ENCODE measurements at places on chromosomes 11 and 22. TPM values are rescaled to one million over a fixed set of nuclear protein-coding genes. Genes with fewer than 3 reads are reported as not detected.
A peak's percentile ranks its signal among the peaks of the same experiment; 100 is the strongest.

- H3K36me3 ChIP-seq, result no peaks in the 10 kb centered on the region
- H3K4me1 ChIP-seq, result peaks cover 24% of the 10 kb centered on the region
- peak overlapping the region; percentile 68 for H3K27ac ChIP-seq
- no peak overlapping the region for H3K4me3 ChIP-seq
- no peak for DNase-seq
Observed at GRCh38 chr22:30044369-30044768, 35.9 kb upstream of the HORMAD2 start.

GRCh38 chr11:40129266-40129665 lies 1330.2 kb downstream of the LRRC4C start:
- no peak overlapping the region for H3K4me3 ChIP-seq
- peaks cover 3% of the 10 kb centered on the region for H3K36me3 ChIP-seq
- no peaks in the 10 kb centered on the region for H3K27me3 ChIP-seq
- no peak overlapping the region for H3K27ac ChIP-seq
- DNase-seq, result no peak

DNA sequence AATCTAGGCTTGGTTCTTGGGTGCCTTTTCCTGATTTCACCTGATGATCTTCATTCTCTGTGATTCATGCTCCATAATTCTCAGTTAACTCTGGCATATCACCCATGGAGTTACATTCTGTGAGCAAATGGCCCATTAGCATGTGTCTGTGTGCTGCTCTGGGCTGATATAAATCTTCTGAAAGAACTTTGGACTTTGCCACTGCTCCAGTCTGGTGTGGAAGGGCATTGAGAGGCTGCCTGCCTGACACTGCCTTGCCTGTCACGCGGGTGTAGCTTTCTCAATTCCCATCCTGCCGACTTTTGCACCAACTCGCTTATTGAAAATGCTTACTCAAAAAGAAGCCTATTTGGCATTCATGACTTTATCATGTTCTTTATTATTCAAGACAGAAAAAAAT lies 42.2 kb downstream of the FAT3 start:
- H3K4me3 ChIP-seq, result no peak overlapping the region
- no peaks in the 10 kb centered on the region for H3K27me3 ChIP-seq
- no peak for DNase-seq
- H3K36me3 ChIP-seq, result no peaks in the 10 kb centered on the region
- H3K4me1 ChIP-seq, result peaks cover 53% of the 10 kb centered on the region
- H3K27ac ChIP-seq, result no peak overlapping the region

DNA sequence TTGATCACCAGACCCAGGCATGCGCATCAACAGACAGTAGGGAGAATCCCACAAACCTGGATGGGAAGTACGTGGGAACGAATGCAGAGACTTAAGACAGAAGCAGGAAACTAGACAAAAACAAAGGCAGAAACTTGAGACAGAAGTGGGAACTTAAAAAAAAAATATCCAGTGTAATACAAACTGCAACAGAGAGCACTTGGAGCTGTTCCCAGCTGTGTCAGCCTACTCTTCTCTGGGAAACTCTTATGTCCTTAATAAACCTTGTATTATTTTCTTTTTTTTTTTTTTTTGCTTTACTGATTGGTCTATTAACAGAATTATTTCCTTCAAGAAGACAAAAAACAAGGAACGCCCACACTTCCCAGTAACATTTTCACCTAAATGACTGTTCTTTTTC lies 1818.1 kb upstream of the RAG2 start:
- no peaks in the 10 kb centered on the region for H3K36me3 ChIP-seq
- H3K27ac ChIP-seq, result no peak overlapping the region
- no peak overlapping the region for H3K4me3 ChIP-seq
- DNase-seq, result no peak
- H3K4me1 ChIP-seq, result no peaks in the 10 kb centered on the region

DNA sequence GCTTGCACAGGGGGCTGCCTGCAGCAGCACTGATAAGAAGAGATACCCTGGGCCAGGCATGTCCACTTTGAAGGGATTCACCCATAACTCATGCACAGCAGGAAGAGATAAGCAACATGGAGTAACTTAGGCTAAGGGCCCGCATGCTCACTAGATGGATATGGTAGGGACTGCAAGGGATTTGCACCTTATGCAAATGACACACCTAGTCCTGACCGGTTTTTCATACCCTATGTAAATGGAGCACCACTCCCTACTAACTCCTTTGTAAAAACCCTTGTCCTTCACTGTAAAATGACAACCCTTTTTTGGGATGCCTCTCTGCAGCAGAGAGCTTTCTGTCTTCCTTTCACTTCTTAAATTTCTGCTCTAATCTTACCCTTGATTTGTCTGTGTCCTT lies 658.9 kb upstream of the CCDC179 start:
- H3K27me3 ChIP-seq, result no peaks in the 10 kb centered on the region
- no peak overlapping the region for H3K4me3 ChIP-seq
- no peak overlapping the region for H3K27ac ChIP-seq
- H3K36me3 ChIP-seq, result no peaks in the 10 kb centered on the region
- DNase-seq, result no peak

GRCh38 chr11:83521647-83522596 lies 235.8 kb upstream of the CCDC90B start:
- no peak overlapping the region for H3K27ac ChIP-seq
- peaks cover 3% of the 10 kb centered on the region for H3K4me1 ChIP-seq
- no peak overlapping the region for H3K4me3 ChIP-seq
- DNase-seq, result no peak
- no peaks in the 10 kb centered on the region for H3K27me3 ChIP-seq

DNA sequence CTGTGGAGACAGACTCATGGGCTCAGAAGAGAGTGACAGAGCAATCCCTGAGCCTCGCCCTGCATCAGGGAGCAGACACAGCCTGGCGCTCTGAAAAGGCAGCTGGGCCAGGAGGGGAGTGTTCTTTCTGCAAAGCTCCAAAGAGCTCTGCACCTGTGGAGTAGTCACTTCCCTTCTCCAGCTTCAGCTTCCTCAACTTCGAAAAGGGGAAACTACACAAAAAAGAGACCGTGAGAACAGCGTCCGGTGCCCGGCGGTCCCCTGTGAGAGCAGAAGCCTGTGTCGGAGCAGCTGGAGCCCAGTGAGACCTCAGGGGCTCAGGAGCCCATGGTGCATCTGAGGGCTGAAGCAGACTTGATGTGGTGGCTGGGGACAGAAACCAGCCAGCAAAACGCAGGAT lies 35.1 kb downstream of the TP53I11 start:
- H3K27me3 ChIP-seq, result no peaks in the 10 kb centered on the region
- no peaks in the 10 kb centered on the region for H3K36me3 ChIP-seq
- H3K4me1 ChIP-seq, result peaks cover 10% of the 10 kb centered on the region
- DNase-seq, result no peak
- H3K27ac ChIP-seq, result no peak overlapping the region

GRCh38 chr11:27868226-27868625 lies 168.0 kb upstream of the BDNF start:
- H3K4me1 ChIP-seq, result no peaks in the 10 kb centered on the region
- no peaks in the 10 kb centered on the region for H3K36me3 ChIP-seq
- peaks cover 4% of the 10 kb centered on the region for H3K27me3 ChIP-seq
- no peak overlapping the region for H3K4me3 ChIP-seq

- no peaks in the 10 kb centered on the region for H3K36me3 ChIP-seq
- no peak for DNase-seq
Observed at GRCh38 chr22:31923136-31923535, 21.2 kb upstream of the YWHAH start.

DNA sequence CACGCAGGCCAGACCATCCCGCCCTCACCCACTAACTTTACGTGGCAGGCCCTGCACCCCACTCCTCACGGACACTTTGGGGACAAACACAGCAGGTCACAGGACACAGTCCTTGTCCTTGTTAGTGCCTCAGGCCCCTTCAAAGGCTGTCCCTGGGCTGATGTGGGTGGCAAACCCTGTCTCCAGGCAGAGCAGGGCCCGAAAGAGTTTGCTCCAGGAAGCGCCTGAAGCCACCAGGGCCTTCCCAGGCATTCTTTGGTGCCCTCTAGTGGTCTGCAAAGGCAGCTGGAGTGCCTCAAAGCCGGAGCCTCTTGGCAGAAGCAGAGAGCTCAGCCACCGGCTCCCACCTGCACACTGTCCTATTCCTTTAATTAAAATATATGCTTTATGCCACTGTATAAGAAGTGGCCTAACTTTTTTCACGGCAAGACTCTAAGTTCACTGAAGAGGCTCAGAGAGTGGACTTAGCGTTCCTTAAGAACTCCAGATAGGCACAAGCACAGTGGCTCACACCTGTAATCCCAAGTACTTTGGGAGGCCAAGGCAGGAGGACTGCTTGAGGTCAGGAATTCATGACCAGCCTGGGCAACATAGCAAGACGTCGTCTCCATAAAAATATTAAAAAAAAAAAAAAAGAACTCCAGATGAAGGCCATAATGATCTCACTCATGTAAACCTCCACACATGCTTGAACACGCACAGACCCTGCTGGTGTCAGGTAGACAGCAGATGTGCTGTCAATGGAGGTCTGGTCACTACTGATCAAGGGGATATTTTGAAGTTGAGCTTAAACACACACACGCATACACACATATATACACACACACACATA lies 11.1 kb downstream of the TXN2 start:
- no peaks in the 10 kb centered on the region for H3K27me3 ChIP-seq
- DNase-seq, result peak; percentile 65
- H3K27ac ChIP-seq, result peak overlapping the region; percentile 82

LUZP2 gene
- total RNA-seq, result 4.3 TPM

RIMBP3C gene
- 0.31 TPM for total RNA-seq

LMO2 gene
- 4.5 TPM for total RNA-seq

GPHA2 gene
- total RNA-seq, result not detected

TRIM6 gene
- total RNA-seq, result 13.4 TPM

CHRM4 gene
- 0.51 TPM for total RNA-seq

Data from mesothelial cell of epicardium (in vitro differentiated cells).